Osteocyte (in vitro differentiated cells): ENCODE measurements at places on chromosomes 1 and 21. TPM values are rescaled to one million over a fixed set of nuclear protein-coding genes. Genes with fewer than 3 reads are reported as not detected.

GRCh38 chr1:228205526-228206436, 2.1 kb upstream of the OBSCN start:
- peak; percentile 73 for DNase-seq

- DNase-seq = no peak
Measured at GRCh38 chr1:214635506-214635905, 32.5 kb downstream of the CENPF start.

DNA sequence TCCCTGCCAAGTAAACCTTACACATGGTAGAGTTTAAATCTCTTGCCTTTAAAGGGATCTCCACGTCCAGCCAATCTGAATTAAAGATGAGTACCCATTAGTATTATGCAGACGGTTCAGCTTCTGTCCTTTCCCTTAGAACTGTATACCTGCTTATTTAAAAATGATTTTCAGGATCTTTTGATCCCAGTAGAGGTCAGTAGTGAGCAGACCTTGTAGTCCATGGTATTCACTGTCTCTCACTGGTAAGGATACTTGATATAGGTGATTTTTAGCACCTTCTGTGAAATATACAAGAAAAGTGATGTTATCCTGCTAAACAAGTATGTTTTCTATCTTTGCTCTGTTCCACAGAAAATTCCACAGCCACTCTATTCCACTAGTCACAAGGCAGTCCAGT, 1211.6 kb upstream of the ADGRL4 start:
- DNase-seq = no peak

- no peak for DNase-seq
Measured at GRCh38 chr1:44237721-44238457, 24.6 kb downstream of the DMAP1 start.

DNA sequence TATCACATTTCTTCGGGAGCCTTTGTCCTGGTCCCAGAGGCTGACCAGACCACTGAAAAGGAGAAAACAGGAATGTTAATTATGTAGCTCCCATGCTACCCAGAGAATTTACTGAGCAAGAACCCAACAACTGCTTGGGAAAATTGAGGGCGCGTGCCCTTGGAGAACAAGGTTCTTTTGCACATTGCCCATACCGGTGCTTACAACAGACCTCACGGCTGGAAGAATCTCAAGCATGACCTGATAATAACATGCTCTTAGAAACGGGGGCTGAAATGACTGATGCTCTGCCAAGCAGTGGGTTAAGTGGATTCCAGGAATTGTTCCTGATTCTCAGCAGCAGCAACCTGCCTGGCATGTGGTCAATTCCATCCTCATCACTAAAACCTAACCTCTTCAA, 49.3 kb upstream of the AJAP1 start:
- DNase-seq = no peak

GRCh38 chr1:190098756-190099155, 378.9 kb downstream of the BRINP3 start:
- no peak for DNase-seq

- no peak for DNase-seq
Measured at GRCh38 chr21:14243874-14244273, 27.9 kb downstream of the RBM11 start.

- no peak for DNase-seq
Measured at GRCh38 chr1:239947801-239948200, 143.9 kb upstream of the FMN2 start.

- no peak for DNase-seq
Measured at GRCh38 chr1:116096013-116096618, 15.1 kb upstream of the MAB21L3 start.

DNA sequence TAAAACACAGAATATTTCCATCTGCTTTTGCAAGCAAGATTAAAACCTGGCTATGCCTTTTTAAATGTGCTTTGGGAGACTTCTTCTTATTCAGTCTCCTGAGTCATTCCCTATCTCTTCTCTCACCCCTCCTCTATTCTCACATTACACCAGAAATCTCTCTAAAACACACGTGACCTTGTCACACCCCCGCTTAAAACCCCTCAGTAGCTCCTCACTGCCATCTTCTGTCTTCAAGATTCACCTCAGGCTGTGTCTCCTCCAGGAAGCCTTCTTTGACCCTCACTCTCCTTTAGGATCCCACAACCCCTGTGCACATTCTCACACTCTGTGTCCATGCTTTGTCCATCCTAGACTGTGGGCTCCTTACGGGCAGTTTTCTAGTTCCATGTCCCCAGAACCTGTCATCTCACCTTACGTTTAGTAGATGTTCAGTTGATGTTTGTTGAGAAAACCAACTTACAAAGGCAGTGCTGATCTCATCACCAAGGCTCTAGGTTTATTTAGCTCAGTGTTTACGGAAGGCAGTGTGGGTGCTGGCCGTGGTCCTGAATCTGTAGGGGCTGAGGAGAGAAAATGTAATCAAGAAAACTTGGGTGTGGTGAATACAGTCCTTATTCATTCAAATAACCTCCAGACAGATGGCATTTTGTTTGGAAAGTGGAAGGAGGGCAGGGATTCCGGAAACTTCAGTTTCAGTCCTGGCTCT, 143.5 kb downstream of the DMRTA2 start:
- no peak for DNase-seq

DNA sequence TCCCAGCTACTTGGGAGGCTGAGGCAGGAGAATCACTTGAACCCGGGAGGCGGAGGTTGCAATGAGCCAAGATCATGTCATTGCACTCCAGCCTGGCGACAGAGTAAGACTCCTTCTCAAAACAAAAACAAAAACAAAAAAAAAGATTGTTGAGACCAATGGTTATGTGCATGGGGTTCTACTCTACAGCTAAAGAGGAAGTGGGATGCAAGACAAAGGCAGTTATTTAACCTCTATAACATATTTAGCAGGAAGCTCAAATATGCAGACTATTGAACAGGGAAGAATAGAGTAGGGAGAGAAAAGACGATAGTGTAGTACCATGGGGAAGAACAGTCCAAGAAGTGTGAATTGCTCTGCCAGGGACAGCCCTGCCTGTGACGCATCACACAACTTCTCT, 227.7 kb downstream of the SMYD3 start:
- DNase-seq = no peak

DNA sequence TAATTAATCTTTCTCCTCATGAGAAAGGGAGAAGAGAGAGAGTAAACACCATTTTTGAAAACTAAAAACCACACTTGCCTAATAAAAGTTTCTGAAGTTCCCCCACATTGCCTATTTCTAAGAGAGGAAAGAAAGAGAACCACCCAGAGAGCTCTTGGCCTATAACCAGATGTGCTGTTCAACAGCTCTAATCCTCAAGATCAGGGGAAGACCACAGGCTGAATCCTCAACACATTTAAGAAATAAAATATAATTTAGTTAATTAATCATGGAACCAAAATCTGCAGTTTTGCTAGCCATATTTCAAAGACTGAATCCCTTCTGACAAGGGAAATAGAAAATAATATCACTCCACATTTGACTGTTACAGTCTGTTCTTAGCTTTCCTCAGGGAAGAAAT, 11.9 kb downstream of the PRRX1 start:
- DNase-seq = no peak

DNA sequence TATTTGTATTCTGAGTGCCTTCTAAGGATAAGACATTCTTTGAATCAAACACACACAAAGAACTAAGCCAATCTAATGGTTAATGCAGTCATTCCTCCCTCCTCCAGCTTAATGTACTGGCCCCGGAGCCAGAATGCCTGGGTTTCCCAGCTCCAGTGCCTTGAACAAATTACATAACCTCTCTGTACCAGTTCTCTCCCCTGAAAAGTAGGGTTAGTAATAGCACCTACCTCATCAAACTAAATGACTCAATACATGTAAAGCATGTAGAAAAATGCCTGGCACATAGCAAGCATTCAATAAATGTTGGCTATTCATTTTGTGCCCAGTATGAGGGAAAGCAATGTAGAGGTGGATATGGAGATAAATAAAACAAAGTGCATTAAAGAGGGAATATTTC, 14.0 kb downstream of the C1orf52 start:
- no peak for DNase-seq

GRCh38 chr21:25329227-25329825, 278.0 kb downstream of the MRPL39 start:
- DNase-seq = no peak

DNA sequence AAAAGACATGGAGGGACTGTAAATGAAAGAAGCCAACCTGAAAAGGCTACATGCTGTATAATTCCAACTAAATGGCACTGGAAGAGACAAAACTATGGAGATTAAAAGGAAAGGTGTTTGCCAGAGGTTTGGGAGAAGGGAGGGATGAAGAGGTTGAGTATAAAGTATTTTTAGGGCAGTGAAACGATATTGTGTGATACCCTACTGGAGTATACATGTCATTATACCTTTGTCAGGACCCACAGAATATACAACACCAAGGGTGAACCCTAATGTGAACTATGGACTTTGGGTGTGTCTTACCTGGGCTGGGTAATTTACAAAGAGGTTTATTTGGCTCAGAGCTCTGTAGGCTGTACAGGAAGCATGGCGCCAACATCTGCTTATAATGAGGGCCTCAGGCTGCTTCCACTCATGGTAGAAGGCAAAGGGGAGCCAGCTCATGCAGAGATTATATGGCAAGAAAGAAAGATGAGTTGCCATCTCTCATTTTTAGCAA, 73.4 kb downstream of the CD2 start:
- no peak for DNase-seq

- DNase-seq = no peak
Measured at GRCh38 chr1:235617808-235618207, 31.8 kb downstream of the GNG4 start.

DNA sequence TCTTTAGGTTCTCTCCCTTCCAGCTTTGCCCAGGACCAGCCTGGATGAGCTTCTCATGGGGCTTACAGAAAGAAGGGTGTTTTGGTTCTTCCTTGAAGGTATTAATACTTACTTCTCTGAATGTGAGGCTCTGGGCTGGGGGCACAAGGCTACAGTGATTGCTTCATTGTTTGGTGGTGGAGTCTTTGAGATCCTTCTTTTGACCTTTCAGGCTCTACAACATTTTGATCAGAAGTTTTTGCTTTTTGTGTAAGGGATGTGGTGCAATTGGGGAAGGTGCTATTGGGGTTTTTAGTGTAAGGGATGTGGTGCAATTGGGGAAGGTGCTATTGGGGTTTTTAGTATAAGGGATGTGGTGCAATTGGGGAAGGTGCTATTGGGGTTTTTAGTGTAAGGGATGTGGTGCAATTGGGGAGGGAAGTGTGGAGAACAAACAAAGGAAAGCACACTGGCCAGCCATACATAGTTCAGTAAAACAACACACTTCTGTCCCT, 103.6 kb upstream of the IVNS1ABP start:
- DNase-seq = no peak

DNA sequence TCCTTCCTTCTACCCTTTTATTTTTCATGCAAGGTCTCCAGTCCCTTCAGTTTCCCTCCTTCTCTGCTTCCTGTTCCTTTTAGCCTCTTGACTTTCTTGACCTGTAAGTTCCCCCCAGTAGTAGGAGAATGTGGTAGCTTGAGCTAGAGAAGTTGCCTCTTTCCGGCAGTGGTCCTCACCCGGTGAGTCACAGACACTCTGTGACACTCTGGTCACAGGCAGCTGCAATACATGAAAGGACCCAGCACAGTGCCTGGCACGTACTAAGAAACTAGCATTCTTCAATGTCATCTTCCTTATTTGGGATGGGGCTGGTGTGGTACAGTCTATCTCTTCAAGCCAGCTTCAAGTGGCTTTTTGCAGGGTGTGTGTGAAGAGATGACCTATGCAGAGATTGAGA, 16.0 kb downstream of the PFKFB2 start:
- DNase-seq = no peak

DNA sequence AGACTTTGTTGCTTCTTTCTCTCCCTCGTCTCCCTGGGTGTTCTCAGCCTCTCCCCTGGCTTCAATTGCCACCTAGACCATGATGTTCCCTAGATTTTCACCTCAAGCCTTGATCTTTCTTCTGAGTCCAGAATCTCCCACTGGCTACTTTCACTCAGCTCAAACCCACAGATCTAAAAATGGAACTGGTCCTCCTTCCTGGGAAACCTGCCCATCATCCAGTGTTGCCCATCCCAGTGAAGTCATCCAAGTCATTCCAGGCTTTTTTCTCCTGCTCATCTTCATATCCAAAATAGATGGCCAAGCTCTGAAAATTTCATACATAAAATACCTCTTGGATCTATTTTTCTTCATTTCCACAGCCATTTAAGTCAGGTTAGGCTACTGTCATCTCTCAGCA, 347.4 kb downstream of the KCNH1 start:
- DNase-seq = no peak

GRCh38 chr1:179129702-179130473, 48.0 kb downstream of the TOR3A start:
- no peak for DNase-seq

GRCh38 chr1:55064861-55065263, 25.5 kb downstream of the PCSK9 start:
- no peak for DNase-seq

DNA sequence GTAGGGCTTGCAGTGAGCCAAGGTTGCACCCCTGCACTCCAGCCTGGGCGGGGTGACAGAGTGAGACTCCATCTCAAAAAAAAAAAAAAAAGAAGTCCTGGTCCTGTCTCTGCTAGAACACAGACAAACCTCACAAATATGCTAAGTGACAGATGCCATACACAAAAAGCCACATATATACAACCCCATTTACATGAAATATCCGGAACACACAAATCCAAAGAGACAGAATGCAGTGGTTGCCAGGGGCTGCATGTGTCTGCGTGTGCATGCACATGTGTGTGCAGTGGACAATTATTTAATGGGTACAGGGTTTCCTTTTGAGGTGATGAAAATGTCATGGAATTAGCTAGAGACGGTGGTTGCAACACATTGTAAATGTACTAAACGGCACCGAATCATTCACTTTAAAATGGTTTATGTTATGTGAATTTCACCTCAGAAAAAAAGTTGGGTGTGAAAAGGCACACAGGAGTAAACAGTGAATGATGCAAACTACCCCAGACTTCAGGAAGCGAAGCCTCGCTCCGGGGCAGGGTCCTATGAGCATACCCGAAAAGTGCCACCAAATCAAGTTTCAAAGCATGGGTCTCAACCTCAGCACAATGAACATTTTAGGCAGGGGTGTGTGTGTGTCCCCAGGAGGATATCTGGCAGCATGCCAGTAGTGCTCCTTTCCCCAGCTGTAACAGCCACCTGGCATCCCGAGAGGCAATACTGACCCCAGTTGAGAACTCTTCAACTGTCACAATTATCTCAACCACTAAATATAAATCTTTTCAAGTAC, 48.3 kb downstream of the GNB1 start:
- DNase-seq = no peak

The TCHH gene
- total RNA-seq = 0.05 TPM in 1 of 2 replicates, not detected in the other

The SLC5A9 gene
- total RNA-seq = not detected in 2 replicates

The ELAPOR1 gene
- 0.31 and 0.83 TPM in 2 replicates for total RNA-seq

The CACNA1S gene
- not detected in 2 replicates for total RNA-seq

The ERRFI1 gene
- 84.2 and 96.6 TPM in 2 replicates for total RNA-seq

The PLA2G2D gene
- not detected in 2 replicates for total RNA-seq

The GJA4 gene
- total RNA-seq = not detected in 2 replicates

The USF1 gene
- total RNA-seq = 51.5 and 57.2 TPM in 2 replicates

The COA7 gene
- total RNA-seq = 25.7 and 27.7 TPM in 2 replicates
